CD4-positive, alpha-beta T cell treated with Interferon alpha-2 for 1 hour (primary cell): ENCODE measurements at places on chromosomes 5 and 9.

DNA sequence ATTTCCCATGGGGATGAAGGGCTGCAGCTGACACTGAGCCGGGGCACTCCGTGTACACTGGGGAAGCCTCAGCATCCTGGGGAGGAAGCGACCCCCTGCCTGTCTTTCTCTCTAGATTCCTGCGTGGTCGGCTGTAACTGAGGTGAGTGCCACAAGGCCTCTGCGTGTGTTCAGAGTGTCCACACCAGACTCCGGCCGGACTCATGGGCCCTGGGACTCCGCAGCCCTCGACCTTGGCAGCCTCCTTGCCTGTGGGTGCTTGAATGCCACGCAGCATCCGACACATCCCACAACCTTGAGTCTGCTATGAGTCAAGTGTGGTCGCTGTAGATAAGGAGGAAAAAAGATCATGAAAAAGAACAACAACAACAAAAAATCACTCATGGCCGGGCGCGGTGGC, 23.4 kb downstream of the PAEP start:
- DNase-seq: no peak

GRCh38 chr5:105821800-105822199, 1848.9 kb downstream of the EFNA5 start:
- no peak for DNase-seq

GRCh38 chr5:140603734-140604133, 29.2 kb downstream of the CD14 start:
- no peak for DNase-seq

DNA sequence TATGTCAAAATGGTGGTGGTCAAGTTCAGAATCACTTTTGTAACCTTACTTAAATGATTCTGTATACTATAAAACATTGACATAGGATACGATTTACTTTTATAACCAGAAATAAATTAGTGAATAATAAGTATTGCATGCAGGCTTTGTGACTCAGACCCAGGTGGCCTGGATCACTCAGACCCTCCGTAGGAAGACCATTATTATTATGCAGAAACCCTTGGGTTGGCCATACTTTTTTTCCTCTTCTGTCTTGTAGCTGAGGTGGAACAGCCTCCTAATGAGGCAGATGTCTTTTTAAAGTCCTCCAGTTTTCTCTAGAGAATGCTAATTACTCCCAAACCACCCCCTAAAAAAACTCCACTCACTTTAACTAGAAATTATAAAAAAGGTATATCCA, 121.9 kb downstream of the LPAR1 start:
- no peak for DNase-seq

- no peak for DNase-seq
Observed at GRCh38 chr9:37453827-37454226, 11.4 kb downstream of the ZBTB5 start.

DNA sequence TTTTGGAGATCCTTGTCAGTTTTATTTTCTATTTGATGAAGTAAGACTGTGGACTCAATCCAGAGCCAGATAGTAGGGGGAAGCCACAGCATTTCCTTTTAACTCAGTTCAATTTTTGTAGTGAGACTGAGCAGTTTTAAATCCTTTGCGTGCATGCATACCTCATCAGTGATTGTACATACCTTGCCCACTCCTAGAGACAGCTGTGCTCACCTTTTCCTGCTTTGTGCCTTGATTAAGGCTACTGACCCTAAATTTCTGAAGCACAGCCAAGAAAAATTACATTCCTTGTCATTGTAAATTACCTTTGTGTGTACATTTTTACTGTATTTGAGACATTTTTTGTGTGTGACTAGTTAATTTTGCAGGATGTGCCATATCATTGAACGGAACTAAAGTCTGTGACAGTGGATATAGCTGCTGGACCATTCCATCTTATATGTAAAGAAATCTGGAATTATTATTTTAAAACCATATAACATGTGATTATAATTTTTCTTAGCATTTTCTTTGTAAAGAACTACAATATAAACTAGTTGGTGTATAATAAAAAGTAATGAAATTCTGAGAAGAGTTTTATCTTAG, 17.8 kb downstream of the DIMT1 start:
- DNase-seq: no peak

DNA sequence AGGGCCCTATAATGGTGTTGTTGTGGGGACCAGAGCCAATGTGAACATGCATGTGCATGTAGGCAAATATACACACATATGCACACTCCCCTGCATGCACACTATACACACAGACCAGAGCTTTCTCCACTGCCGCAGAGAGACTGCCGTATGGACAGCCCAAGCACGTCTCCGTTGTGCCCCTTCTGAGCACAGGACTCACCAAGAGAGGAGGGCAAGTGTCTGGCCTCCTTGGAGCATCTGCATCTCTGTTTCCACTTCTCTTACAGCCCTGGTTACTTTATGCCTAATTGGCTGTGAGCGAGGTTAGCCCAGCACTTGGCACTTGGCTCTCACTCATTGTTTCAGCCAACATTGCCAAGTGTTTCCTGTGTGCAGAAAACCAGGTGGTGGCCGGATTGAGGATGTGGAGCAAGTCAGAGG, 30.4 kb downstream of the CSF2 start:
- DNase-seq: no peak

GRCh38 chr5:2639425-2639824, 112.1 kb downstream of the IRX2 start:
- DNase-seq: no peak

DNA sequence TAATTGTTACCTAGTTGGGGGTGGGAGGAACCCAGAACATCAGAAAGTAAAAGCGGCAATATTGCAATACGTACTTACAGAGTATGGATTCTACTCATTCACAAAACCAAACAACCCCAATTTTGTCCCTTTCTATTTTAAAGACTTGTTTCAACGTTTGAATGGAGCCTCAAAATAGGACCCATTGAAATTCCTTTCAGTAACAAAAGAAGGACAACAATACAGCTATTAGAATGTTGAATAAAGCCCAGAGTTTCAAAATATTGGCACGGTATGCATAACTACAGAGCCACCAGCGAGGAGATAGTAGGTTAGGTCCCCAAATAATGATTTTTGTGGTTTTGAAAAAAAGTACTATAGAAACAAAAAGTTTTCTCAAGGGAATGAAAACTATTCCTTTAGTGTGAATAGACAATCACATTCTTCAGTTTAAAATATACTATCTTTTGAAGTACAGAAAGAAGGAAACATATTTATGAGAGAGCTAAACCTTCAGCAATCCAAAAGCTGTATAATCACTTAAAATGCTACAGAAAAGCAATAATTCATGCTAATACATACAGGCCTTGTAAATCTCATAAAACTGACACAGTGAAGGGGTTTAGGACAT, 235.5 kb downstream of the RFX3 start:
- no peak for DNase-seq

DNA sequence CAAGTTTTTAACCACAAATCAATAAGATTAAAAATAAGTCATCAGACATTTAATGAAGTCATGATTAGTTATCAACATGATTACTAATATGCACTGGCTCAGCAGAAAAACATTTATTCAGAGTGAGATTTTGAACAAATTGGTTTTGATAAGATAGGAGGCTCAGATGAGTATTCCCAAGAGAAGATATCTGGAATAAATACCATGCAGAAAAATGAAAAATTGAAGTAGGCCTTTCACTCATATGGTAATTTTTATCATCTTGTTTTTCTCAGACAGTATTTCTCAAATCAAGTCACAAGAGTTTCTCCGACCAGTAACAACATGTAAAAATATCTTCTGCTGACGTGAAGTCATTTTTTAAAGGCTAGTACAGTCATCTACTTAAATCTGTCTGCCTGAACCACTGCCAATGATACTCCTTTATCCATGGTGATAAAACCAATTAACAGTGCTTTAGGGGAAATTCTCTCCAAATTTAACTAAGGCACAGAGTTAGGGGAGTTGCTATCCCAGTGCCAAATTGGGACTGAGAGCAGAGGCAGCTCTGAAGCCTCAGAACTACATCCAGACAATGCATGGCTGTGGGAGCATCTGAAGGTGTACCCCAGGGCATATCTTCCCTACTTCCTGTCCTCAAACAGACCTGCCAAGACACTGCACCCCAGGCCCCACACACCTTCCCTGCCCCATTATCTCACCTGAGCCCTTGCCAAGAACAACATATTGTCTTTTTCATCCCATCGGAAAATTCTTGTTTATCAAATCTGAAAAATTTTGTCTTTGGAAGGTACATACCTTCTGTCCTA, 105.5 kb upstream of the TSLP start:
- no peak for DNase-seq

GRCh38 chr5:19837536-19838174, 150.3 kb downstream of the CDH18 start:
- no peak for DNase-seq

DNA sequence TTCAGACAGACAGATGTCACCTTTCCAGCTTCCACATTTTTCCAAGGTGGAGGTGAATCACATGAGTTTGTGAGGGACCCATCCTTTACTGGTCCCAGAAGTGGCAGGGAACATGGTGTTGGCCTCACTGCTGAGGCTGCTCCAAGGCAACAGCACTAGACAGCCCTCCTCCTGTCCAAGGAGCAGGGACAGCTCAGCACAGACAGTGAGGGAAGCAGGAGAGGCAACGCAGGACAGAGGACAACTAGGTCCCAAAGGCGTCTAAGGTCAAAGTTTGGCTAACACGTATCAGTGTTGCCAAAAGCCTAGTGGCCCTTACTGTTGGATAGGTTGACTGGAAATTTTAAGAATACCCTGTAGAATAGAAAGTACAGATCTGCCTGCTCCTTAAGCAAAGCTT, 251.7 kb upstream of the PANK3 start:
- no peak for DNase-seq

DNA sequence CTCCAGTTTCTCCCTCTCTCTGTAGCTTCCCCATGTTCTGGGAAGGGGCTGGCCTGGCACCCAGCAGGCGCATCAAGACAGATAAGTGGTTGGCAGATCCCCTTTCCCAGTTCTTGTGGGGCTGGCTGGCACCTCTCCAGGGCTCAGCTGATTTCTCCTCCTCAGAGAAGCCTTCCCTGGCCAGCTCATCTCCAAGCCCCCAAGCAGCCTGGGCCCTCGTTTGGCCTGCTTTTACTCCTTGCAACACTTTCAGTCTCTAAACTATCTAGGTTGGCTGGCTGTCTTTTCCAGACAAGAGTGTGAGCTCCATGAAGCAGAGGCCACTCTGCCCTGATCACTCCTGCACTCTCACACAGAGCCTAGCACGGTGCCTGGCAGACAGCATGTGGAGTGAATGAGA, 13.5 kb downstream of the MACROH2A1 start:
- no peak for DNase-seq

DNA sequence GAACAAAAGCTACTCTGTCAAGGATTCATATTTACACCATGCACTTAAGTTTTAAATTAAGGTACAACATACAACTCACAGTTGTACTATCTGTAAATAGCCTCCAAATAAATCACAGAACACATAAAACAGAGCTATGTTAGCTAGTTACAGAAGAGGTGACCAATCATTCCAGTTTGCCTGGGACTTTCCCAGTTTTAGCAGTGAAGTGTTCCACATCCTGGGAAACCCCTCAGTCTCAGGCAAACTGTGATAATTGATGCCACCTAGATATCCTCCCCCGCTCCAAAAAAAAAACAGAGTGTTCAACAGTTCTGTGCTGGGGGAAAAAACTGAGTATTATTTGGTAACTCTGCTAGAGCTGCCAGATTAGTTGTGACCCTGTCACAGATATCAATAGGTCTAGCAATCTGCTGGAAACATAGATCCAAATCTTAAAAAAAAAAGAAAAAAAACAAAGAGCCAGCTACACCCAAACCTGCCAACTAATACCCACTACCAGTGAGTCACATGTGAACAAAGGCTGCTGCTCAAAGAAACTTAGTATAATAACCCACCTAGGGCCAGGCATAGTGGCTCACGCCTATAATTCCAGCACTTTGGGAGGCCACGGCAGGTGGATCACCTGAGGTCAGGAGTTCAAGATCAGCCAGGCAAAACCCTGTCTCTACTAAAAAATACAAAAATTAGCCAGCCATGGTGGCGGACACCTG, 5.7 kb downstream of the TBCA start:
- DNase-seq: no peak

- no peak for DNase-seq
Observed at GRCh38 chr9:33472171-33472880, 1.4 kb downstream of the NOL6 start.

DNA sequence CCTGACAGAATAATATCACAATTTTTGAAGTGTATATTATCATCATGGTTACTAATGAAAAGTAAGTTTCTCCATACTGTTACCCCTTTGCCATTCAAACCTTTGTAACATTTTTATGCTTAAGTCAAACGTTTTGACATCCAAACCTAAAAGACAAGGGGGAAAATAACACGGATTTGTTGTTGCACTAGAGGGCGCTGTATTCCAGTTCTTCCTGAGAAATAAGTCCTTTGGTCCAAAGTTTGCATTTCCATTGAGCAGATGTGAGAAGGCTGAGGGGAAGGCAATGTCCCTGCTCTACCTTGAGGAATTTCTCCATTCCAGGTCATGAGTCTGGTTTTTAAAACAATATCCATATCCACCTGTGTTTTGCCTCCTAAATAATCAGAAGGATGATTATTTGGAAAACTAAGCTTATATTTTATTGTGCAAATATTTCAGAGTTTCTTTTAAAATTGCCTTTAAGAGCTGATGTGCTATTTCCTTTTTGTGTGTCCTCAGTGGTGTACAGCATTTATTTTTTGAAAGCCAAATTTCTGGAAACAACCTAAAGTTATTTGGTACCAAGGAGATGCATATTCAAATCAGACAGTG, 9.7 kb downstream of the LECT2 start:
- DNase-seq: peak; percentile 59

DNA sequence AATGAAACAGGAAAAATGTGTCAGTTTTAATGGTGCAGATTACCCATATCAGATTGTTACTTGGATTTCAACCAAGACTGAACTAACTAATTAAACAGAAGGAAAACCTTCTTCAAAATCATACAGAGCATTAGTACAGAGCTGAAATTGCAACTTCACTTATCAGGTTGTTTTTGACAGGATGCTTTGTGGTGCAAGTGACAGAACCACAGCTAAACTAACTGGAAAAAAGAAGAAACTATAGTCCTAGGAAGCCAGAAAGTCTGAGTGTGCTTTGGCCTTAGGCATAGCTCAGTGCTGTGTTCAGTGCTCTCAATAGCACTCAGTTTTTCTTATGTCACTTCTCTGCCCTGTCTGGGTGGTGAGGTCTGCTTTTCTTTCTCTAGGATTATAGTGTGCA, 267.4 kb downstream of the CHSY3 start:
- no peak for DNase-seq

DNA sequence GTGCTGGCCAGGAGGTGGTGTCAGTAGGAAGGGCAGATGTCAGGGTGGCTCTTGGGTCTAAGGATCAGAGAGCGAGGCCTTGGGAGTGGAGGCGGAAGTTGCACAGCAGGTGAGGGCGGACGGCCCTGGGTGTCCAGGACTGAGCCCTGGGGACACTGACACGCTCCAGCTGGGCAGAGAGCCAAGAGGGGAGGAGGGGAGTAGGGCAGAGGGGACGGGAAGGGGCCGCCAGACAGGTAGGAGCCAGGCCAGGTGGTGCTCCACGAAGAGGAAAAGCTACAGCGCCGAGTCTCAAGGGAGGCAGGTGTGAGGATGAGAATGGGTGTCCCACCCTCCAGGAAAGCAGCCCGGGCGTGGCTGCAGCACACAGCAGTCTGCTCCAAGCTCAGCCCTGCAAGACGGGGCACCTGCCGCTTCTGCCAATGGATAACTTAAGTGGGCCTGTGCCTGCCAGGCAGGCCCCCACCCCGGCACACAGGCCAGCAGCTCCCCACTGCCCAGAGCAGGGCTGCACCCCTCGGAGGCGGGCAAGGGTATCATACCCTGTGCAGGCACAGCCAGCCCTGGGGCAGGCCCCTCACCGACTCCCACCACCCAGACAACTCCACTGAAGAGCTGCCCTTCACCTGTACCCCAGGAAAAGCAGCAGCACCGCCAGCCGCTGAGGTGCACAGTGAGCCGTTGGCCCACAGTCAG, 4.9 kb downstream of the TPRN start:
- DNase-seq: no peak

GRCh38 chr9:135056541-135056940, 30.9 kb upstream of the OLFM1 start:
- no peak for DNase-seq
